Activated CD4-positive, alpha-beta T cell treated with anti-CD3 and anti-CD28 coated beads, Interleukin-2, amount 50 U/mL, for 24 hours (primary cell): ENCODE measurements at places on chromosomes 1 and 21.

DNA sequence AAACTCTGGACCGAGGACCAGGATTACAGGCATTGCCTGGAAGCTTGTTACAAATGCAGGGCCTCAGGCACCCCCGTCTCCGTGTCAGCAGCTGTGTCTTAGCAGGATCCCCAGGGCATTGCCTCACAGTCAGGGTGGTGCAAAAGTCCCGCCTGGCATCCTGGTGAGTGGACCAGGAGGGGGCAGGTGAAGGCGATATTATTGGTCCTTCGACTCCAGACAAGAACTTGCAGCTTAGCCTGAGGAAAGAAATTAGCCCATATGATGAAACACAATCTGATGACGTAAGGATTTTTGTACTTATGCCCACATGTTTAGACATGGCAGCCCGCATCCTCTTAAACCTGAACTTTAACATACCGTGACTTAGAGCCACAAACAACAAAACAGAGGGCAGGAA is 40.8 kb downstream of the RSPH1 start:
- DNase-seq: no peak

DNA sequence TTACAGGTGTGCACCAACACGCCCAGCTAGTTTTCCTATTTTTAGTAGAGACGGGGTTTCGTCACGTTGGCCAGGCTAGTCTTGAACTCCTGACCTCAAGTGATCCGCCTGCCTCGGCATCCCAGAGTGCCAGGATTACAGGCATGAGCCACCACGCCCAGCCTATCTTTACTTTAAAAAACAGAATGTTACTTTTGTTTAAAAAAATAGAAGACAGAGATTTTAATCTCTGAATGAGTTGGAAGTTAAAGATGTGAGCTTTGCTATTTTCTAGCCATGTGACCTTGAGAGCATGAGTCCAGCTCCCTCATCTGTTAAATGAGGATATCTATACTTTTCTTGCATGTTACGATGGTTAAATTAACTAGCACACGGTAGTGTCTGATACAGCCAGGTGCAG is 3.9 kb upstream of the PUM1 start:
- no peak for DNase-seq

- DNase-seq: no peak
These were observed 3.6 kb downstream of the MEGF6 start for GRCh38 chr1:3607703-3608065.

DNA sequence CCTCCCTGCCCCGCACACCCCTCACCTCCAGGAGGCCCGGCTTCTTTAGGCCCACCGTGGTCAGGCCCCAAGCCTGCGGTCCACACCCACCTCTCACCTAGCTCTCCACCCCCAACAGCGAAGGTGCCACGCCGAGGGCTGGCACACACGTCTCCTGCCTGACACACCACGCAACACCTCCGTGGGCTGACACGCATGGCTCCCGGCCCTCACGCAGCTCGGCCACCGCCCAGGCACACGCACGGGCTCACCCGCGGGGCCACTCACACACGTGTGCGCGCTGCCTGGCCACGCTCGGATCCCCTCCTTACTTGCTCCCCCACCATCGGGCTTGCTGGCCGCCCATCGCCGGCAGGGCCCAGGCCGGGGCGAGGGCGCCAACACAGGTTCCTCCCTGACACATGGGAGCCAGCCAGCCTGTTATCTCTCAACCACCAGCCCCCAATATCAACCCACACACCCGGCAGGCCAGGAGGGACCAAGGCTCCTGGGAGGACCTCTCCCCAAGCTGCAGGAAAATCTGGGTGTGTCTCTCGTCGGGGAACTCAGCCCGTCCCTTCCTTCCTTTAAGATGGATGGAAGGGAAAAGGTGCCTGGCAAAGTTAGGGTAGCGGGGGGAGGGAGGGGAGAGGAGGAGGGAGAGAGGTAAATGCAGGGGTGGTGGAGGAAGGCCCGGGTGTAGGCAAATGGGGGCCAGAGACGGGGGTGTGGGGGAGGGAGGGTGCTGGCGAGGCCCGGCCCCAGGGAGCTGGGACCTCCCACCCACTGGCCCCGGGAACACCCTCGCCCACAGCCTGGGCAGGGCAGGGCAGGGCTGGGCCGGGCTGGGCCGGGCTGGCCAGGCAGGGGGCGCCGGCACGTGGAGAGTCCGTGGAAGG is 546 bp downstream of the ELOVL1 start:
- DNase-seq: peak; percentile 27

DNA sequence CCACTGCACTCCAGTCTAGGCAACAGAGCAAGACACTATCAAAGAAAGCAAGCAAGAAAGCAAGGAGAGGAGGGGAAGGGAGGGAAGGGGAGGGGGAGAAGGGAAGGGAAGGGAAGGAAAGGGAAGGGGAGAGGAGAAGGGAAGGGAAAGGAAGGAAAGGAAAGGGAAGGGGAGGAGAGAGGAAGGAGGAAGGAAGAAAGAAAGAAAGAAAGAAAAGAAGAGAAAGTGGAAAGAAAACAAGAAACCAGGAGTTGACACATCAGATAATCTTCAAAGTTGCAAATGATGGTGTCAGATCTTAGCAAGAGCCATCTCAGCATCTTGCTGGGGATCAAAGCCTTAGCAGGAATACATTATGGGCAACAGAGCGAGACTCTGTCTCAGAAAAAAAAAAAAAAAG is 14.9 kb upstream of the CDA start:
- DNase-seq: no peak

DNA sequence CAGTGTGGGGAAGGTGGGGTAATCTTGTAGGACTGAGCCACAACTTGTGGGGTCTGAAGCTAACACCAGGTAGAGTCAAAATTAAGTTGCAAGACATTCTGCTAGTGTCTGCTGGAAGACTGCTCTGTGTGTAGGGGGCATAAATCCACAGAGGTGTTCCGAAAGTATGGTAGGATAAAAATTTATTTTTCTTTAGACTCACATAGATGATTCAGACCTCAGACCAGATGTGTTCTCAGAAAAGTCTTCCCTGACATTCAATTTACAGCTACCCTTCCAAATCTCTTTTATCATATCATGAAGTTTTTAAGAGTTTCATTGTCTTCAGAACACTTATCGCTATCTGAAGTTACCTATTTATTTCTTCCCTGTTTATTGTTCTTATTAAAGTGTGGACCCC is 21.3 kb downstream of the DUSP10 start:
- no peak for DNase-seq

GRCh38 chr21:37408464-37409193 is 42.1 kb downstream of the DYRK1A start:
- no peak for DNase-seq

DNA sequence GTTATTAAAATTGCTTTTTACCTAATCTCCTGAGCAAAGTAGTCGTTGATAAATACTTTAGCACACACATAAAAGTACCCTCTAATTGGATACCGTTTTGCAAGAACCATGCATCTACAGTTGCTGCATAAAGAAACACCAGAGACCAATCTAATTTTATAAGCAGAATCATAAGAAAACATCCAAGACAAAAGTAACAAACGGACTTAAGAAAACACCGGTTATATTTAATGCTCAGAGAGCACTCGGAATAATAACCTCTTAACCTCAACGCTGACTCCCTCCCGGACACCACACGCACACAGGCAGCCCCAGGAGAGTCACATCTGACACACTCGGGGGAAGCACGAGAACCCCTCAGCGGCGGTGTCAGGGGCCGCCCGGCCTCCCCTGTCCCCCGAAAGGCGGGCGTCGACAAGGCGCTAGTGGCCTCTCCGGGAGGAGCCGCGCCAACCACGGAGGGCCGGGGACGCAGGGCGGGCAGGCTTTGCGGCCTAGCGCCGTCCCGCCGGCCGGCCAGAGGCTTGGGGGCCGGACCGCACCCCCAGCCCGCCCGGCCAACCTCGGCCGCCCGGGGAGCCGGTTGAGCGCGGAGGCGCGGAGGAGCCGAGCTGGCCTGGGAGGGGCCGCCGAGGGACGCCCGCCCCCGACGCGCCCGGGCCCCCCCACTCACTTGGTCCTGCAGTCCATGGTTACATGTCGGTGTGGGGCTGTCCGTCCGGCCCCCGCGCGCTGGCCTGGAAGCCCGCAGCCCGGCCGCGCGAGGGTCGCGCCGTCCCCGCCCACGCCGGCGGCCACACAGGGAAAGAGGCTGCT is 606 bp downstream of the DENND1B start:
- DNase-seq: peak; percentile 31

GRCh38 chr1:8315573-8316475 is 2.1 kb upstream of the SLC45A1 start:
- DNase-seq: no peak

GRCh38 chr1:93773049-93773838 is 91.6 kb upstream of the BCAR3 start:
- DNase-seq: no peak

GRCh38 chr1:51000651-51001050 is 30.6 kb downstream of the CDKN2C start:
- no peak for DNase-seq

- no peak for DNase-seq
These were observed 1.0 kb upstream of the RUNX3 start for GRCh38 chr1:24931146-24931467.

DNA sequence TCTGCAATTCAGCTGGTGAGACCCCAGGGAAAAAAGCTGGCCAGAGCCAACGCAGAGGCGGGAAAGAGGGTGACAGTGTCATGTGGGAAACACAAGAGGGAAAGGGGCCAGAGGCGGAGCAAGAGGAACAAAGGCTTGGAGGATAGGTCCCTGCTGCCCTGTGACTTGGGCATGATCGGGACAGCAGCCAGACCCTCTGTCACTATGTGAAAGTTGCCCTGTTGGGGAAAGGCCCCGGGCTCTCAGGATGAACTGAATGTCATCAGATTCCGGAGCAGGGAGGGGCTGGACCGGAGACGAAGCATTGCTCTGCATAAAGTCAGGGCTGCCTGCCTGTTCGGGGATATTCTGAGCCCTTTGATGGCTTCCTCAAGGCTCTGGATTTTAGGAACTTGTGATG is 5.7 kb upstream of the ELF3 start:
- no peak for DNase-seq

- DNase-seq: no peak
These were observed 2.2 kb downstream of the TGFB2 start for GRCh38 chr1:218347336-218347722.

- no peak for DNase-seq
These were observed 11.1 kb downstream of the BATF3 start for GRCh38 chr1:212688341-212689047.

DNA sequence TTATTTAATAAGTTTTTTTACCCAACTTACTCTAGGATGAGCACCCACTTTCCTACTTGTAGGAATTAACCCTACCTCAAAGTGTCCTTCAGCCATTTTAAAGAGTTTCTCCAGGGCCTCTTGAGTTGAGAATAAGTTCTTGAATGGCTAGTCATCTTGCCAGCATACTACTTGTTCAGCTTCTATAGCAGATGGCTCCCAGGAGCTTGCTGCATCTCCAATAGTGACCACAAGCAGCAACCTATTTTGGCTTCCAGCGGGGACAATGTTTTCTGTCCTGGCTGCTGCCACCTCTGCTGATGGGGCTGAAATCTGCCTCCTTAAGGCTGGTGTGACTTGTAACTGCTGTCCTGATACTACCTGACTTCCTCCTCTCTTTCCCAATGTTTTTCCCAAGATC is 20.8 kb upstream of the PIK3R3 start:
- DNase-seq: no peak

GRCh38 chr1:228804640-228805413 is 69.5 kb downstream of the RHOU start:
- DNase-seq: no peak

- DNase-seq: no peak
These were observed 269.4 kb downstream of the PTPRU start for GRCh38 chr1:29505532-29506220.

- DNase-seq: no peak
These were observed 2.5 kb upstream of the TMEM9 start for GRCh38 chr1:201156819-201157218.

GRCh38 chr1:210687582-210688279 is 359.0 kb downstream of the HHAT start:
- no peak for DNase-seq

DNA sequence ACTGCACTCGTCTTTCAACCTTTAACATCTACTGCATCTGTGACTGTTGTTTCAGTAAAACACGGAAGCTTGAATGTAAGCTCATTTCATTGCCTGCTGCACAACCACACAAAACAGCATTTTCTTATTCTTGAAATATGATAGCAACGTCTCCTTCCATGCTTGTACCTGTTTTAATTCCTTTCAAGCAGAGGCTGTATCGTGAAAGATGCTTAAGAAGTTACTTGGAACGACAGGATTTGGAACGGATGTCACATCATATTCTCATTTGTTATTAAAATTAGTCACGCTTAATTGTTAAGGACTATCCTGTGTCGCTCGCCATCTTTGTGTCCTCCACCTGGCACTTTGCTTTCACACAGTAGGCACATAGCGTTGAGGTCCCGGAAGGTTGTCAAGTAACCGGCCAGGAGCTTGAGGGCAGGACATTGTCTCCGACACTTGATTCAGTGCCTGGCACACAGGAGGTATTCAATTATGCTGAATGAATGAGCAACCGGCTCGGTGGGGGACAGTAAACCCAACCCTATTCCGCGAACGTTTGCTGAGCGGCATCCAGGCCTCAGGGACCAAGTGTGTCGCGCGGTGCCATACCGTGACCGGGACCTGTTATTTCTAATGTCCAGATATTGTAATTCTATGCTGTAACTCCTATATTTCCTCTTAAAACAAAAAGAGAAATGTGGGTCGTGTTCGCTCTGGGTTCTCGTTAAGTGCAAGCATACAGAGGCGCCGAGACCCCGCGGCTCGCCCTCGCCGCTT is 499 bp upstream of the SH3GLB1 start:
- no peak for DNase-seq

DNA sequence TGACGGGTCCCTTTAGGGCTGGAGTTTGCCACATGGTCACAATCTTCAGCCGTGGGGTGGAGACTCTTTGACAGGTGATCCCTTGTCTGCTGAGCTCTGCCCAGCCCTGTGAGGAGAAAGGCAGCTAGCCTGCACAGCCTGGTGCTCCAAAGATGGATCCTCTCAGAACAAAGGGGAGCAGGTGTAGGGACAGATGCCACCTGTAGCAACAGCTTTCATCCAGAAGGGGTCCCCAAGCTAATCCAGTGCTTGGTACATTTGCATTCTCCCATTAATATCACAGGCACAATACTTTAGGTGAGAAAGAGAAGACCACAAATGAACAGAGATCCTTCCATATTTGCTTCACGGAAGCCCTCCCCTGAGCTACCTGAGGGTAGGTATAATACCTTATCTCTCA is 93.2 kb downstream of the CCDC185 start:
- no peak for DNase-seq

DNA sequence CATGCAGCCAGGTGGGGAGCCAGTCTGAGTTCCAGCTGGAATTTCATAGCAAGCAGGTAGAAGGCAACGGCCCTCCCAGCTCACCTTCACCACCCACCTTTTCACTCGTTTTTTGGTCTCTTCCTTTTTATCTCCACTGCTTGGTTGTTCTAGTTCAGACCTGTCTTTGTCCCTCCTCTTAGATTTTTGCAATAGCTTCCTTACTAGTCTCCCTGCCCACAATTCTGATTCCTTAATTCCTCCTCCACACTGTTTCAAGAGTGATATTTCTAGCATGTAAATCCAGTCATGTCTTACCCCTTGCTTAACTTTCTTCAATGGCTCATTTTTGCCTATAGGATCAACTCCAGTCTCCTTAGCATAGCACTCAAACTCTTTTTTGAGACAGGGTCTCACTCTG is 119.6 kb downstream of the TMEM53 start:
- DNase-seq: no peak
